ENCODE measurements at places on chromosomes 13 and 19.

DNA sequence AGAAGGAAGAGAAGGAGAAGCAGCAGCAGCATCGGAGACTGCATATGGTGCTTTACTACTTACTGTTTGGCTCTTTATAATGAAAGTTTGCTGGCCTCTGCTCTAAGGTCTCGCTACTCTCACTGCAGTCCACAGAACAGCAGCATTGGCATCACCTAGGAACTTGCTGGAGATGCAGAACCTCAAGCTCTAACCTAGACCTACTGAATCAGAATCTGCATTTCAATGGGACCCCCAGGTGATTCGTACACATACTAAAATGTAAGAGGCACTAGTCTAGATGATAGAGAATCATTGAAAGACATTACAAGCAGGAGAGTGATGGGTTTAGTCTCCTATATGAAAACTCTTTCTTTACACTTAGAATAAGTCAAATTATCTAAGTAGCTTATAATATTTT is 270.6 kb downstream of the KLF5 start:
- DNase-seq, result no peak

GRCh38 chr13:44903574-44903985 is 85.7 kb downstream of the NUFIP1 start:
- no peak for DNase-seq

DNA sequence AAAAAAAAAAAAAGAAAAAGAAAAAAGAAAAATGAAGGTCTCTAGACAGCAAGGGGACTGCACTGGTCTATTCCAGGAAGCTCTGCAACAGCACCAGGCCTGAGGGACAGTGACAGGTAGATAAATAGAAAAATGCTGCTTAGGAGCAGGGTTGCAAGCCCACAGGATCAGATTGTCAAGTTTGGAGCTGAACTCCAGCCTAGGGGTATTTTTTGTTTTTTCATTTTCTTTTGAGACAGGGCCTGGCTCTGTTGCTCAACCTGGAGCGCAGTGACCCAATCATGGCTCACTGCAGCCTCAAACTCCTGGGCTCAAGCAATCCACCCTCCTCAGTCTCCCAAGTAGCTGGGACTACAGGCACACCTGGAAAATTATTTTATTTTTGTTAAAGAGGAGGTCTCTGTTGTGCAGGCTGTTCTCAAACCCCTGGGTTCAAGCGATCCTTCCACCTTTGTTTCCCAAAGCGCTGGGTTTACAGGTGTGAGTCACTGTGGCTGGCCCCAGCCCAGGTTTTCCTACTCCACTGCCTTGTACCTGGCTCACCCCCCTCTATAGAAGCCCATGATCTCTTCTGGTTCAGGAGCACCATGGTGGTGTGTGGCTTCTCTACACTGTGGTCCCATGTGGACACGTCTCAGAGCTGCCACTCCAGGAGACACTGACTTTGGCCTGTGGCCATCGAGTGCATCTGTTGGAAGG is 23.9 kb downstream of the POP4 start:
- no peak for DNase-seq

DNA sequence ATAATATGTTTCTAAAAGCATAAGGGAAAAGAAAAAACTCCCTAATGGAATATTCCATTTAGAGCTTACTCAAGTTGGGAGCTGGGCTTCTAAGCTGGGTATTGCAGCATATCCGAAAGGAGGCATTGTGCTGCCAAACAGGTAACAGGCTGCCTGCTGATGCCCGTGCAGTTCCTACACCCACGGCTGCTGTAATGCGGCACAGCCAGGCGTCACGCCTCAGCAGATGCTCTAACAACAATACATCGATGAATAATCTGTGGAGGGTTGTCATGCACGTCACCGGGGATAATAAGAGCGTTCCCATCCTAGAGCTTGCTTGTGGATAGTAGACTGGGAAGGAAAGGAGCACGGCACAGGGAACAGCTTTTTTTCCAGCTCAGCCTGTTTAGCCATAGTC is 1582.1 kb upstream of the SLC10A2 start:
- DNase-seq, result no peak

GRCh38 chr19:8615024-8615423 is 4.5 kb upstream of the ADAMTS10 start:
- DNase-seq, result no peak

DNA sequence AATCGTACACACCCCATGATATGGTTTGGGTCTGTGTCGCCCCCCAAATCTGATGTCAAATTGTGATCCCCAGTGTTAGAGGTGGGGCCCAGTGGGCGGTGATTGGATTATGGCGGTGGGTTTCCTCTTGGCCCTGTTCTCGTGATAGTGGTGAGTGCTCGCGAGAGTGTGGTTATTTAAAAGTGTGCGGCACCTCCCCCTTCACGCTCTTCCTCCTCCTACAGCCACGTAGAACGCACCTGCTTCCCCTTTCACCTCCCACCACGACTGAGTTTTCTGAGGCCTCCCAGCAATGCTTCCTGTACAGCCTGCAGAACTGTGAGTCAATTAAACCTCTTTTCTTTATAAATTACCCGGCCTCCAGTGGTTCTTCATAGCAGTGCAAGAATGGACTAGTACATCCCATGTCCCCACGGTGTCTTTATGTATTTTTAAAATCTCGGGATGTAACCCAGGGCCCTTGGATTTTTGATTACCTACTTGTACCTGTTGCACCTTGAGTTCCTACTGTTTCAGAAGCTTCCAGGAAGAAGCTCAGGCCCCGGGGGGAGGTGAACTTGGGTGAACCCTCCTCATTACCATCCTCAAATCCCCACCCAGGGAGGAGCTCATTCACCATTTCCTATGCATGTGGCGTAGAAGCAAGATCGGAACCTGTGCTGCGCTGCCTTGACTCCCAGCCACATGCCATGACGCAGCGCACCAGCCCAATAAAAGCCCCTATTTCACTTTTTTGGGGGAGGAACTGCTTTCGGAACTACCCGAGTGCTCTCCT is 52.4 kb downstream of the TEX29 start:
- DNase-seq, result no peak
